ENCODE measurements at places on chromosomes 5 and 9.

GRCh38 chr9:68995776-68996175 lies 18.1 kb downstream of the PRKACG start:
- no peak for DNase-seq

- no peak for DNase-seq
Observed at GRCh38 chr9:110111868-110112267, 96.1 kb downstream of the C9orf152 start.

- peak; percentile 52 for DNase-seq
Observed at GRCh38 chr5:78568212-78568611, 80.4 kb downstream of the LHFPL2 start.

GRCh38 chr5:61308712-61309111 lies 23.3 kb upstream of the ZSWIM6 start:
- DNase-seq, result no peak

- no peak for DNase-seq
Observed at GRCh38 chr5:133480866-133481265, 131.5 kb downstream of the FSTL4 start.

DNA sequence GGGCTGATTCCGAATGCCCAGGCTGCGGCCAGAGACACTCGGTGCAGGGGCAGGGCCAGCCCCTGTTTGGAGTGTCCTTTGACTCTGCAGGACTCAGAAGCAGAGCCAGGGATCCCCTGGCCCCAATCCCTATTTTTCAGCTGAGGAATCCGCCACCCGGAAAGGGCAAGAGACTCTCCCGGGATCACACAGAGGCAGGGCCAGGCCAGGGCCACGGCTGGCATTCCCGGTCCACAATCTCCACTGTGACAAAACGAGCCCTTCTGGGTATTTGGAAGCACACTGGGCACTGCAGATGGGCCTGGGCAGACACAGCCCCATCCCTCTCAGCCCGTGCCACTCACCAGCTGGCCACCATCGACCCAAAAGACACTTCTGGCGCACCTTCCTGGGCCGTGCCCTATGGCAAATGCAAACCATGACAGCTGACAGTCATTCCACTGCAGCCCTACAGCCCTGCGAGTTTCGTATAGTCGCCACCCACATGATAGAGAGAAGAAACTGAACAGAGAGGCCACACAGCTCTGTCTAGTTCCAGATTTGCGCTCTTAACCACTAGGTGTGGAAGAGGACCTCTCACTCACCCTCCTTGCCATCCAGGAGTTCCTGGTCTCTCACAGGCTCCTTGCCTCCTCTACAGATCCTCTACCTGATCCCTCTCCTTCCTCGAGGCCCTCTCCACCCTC lies 13.3 kb downstream of the NR5A1 start:
- DNase-seq, result no peak

DNA sequence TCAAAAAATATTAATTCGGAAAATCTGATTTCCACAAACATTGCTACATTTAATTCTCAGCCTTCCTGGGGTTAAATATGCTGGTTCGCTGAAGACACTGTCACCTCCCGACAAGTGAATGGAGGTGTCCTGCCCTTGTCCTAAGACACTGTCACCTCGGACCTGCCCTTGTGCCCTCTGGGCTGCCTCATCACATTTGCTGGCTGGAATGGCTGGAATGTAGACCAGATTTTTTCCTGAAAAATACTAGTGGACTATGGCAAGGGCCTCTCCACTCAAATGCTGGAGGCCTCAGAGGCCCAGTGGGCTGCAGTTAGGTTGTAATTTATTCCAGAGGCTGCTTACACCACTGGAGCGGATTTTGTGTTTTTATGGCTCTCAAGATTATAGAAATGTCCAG lies 28.2 kb downstream of the CACNA1B start:
- no peak for DNase-seq

- DNase-seq, result no peak
Observed at GRCh38 chr5:76345582-76345981, 57.5 kb upstream of the IQGAP2 start.

- DNase-seq, result no peak
Observed at GRCh38 chr5:12707560-12707959, 803.3 kb upstream of the CTNND2 start.

DNA sequence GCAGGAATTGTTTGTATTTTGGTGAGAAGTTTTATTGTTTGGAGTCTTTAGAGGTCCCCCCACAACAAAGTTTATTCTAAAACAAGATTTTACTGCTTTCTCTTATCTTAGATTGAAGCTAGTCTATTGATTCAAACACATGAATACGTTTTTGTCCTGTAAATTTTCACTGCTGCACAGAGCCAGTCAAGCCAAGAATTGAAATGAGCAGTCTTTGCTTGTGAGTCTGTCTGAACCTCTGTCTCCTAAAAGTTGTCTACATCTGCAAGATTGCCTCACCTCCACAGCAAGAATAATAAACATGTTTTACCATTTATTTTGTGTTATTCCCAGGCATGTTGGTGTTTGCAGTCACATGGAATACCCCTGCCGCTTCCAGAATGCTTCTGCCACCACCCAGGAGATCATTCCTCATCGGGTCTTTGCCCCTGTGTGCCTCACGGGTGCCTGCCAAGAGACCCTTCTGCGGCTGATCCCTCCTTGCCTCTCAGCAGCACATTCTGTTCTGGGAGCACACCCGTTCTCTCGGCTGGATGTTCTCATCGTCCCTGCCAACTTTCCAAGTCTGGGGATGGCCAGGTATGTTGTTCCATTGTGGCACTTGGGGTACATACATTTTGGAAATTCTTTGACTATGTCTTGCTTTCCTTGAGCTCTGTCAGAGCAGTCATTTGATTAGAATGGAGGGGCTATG lies 74.1 kb downstream of the AOPEP start:
- DNase-seq, result no peak

DNA sequence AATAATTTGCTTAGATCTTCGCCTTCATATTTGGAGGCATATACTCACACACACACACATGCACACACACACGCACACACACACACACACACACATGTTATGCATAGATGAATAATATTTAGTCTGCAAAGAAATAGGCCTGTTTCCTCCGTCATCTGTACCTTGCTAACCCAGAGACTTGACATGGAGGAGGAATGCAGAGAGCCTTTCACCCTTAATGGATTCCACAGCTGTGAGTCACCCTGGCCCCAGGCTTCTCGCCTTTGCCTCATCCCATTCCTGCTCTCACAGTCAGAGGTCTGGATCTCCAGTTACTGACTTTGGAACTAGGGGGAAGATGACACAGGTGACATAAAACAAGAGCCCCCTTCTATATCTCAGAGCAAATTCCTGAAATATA lies 29.7 kb downstream of the ZNF462 start:
- DNase-seq, result no peak

DNA sequence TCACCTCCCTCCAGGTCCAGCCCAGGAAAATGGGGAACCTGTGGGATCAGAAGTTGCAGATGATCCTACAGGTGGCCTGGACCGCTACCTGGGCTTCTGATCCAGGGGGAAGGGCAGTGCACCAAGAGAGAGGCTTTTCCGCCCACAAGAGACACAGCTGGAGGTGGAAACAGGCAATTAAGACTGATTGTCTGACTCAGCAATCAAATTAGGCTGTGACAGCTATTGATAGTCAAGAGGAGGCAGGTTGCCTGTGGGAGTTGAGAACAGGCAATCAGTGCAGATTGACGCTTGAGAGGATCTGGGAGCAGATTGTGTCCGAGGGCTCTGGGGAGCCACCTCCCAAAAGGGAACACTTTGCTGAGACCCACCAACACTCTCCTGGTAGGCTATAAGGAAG lies 71.1 kb upstream of the SLC44A1 start:
- no peak for DNase-seq

DNA sequence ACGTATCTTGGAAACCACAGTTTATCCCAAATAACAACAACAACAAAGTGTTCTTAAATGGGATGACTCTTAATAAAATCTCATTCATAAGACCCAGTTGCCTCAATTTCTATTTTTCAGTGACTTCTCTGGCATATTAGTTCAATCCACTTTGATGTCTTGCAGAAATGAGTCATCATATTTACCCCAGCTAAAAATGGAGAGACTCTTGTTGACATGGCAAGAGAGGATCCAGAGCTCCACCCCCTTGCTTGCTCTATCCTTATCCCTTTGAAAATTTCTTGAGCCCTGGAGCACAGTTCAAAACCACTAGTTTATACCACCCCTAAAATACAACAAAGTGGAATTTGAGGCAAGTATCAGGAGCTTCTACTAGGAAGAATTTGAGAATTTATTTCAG lies 20.8 kb downstream of the VCAN start:
- DNase-seq, result no peak
